ENCODE measurements at places on chromosomes 11 and 22.

- DNase-seq: no peak
These were observed 127.6 kb upstream of the BMAL1 start for GRCh38 chr11:13149991-13150390.

DNA sequence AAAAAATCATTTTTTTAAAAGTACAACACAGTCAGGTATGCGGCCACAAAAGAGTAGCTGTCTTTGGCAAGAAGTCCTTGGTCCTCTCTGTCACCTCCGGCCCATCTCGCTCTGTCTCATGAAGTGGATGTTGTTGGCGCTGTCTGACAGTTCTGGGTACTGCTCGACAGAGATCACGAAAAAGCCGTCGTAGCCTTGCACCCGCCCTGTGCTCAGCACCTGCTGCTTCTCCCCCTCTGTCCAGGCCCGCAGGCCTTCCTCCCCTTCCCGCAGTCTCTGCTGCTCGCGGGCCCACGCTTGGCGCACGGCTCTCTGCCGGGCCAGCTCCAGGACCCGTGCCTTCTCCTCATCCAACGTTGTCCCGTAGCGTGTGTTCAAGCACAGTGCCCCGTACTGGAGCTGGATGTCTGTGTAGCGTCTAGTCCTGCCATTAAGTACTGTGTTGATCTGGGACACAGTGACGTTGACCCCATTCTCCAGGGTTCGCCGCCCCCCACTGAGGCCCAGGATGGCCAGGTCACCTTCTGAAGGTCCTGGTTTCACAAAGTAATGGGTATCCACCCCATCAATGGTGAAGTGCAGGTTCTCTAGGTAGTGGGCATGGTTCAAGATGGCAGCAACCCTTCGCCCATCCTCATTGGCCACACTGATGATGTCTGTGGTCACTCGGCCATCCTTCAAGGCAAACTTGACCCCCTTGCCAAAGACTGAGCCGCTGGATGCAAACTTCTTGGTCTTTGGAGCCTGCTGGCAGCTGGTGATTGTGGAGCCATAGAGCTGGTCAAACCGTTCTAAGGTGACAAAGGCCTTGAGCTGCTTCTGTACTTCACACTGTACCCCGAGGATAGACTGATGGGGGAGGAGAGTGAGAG is 83.5 kb upstream of the NARS2 start:
- DNase-seq: no peak

DNA sequence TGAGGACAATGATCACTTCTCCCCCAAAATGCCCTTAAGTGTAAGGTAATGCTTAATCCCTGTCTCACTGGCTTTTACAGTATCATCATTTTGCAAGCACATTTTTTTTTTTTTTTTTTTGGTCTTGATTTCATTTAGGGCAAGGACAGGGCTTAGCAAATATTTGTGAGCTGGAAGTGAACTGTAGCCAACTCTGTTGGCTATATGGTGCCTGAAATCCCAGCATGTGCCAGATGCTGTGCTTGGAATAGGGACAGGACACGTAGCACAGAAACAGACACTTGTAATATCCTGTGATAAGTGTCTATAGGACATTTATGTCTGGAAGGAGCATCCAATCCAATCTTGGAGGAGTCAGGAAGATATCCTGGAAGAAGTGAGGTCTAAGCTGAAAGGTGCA is 198.3 kb downstream of the NAV2 start:
- no peak for DNase-seq

DNA sequence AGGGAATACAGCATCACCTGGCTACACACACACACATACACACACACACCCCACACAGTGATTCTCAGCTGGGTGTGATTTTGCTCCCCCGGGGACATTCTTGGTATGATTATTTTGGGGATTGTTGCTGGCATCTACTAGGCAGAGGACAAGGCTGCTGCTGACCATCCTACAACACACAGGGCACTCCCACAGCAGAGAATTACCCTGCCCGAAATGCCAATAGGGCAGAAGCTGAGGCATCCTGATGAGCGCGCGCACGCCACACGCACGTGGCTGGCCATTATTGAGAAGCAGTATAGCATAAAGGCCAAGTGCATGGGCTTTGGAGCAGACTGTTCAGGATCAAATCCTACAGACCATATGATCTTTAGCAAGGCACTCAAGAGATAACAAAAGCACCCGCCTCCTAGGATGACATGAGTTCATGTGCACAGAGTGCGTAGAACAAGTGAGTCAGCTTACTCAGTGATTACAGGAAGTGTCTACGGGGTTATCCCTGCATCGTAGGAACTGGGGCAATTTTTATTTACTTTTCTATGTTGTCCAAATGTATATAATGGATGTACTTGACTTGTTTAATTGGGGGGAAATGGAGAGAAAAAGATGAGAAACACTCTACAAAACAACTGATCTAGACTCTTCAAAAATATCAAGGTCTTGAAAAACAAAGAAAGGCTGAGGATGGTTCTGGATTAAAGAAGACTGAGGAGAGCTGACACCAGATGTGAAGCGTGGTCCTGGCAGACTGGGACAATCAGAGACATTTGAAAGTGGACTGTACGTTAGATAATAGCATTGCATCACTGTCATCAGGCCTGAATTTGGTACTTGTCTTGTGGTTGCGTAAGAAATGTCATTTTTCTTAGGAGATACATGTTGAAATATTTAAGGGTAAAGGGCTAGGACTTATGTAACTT is 7.2 kb upstream of the EHD1 start:
- DNase-seq: no peak

DNA sequence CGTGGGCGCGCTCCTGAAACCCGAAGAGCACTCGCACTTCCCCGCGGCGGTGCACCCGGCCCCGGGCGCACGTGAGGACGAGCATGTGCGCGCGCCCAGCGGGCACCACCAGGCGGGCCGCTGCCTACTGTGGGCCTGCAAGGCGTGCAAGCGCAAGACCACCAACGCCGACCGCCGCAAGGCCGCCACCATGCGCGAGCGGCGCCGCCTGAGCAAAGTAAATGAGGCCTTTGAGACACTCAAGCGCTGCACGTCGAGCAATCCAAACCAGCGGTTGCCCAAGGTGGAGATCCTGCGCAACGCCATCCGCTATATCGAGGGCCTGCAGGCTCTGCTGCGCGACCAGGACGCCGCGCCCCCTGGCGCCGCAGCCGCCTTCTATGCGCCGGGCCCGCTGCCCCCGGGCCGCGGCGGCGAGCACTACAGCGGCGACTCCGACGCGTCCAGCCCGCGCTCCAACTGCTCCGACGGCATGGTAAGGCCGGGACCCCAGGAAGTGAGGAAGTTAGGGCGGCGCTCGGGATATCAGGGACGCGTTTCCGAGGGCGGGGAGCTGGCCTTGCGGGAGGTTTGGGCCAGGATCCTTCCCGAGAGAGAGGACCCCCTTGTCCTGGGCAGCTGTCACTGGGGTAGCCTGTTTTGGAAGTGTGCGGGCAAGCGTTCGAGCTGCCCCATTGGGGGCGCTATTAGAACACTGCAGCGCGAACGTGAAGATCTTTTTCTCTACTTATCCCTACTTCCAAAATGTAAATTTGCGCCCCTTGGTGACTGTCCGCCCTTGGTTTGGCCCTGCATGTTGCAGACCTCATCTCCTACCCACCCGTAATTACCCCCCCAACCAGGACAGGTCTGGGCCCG is 796 bp downstream of the MYOD1 start:
- DNase-seq: no peak

- no peak for DNase-seq
These were observed at the start of gene SLC15A3 for GRCh38 chr11:60951904-60952741. Gene SLC15A3, minus strand, starts transcription at chr11:60952176. Its CDS starts 625 bp downstream, at chr11:60951551.

DNA sequence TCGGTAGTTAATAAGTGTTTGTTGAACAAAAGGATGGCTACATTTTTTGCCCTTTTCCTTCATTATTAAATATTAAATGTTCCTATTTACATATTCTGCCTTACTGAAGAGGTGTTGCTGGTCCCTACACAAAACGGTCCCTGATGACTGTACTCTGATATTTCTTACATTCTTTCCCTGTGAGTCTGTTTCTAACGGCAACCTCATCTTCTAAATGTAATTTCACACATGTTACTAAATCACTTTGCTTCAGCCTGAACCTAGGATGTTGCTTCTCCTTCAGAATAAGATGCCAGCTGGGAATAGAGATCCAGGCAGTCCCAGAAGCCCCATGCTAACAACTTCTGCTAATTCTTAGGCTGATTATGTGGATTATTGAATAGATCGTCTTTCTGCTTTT is 50.3 kb downstream of the SPON1 start:
- DNase-seq: no peak

DNA sequence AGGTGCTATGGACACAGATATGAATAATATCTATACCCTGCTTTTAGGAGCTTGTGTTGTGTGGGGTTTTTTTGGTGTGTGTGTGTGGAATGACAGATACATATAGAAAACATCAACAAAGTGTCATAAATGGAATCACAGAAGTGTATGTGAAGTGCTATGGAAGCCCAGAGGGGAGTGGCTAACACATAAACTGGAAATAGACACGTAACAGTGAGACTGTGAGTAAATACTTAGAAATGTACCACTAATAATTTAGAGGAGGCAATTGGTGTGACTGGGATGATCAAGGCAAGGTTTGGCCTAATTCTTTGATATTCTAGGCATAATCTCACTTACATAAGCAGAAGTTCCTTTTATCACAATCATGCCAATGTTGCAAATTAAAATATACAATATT is 169.3 kb upstream of the TENM4 start:
- DNase-seq: no peak

DNA sequence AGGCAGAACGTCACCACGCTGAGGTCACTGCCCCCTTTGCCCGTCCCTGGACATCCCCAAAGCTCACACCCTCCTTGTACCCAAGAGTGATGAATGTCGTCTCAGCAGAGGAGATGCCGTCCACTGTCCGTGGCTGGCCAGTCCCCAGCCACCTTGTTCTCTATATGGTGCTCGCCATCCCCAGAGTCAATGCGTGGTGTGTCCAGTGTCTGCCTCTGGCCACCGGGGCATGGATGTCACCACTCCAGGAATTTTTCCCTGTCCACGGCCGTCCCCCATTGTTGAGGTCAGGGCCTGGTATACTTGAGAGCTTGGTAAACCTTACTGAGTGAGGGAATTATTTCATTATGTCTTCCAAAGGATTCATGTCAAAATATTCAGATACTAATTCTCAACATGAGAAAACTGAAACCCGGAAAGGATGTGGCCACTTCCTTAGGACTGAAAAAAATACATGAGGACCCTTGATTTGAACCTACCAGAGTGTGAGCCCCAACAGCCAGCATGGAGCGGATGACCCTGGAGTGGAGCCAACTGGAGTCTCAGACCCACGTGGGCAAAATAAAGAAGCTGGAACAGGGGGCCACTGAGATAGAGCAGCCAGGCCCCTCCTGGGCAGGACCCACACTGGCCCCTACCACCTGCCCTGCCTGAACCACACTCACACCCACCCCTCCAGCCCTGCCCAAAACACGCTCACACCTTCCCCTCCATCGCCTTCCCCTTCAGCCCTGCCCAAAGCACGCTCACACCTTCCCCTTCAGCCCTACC is 376.4 kb downstream of the BRD1 start:
- no peak for DNase-seq

- no peak for DNase-seq
These were observed 33.3 kb downstream of the ELF5 start for GRCh38 chr11:34480314-34480713.

DNA sequence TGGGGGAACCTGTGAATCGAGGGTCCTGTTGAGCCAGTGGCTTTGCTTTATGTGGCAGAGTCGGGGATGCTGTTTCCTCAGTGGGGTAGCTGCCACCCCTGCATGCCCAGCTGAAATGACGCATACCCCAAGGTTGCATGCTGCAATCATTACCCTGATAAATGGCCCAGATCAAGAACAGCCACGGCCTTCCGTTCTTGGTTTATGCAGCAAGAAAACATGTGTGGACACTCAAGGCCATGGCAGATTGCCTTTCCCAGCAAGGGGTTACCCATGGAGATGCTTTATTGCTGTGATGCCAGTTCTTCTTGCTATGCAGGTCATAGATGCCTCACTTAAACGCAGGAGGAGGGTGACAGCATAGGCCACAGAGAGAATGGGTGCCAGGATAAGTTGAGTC is 14.3 kb upstream of the SREBF2 start:
- no peak for DNase-seq

DNA sequence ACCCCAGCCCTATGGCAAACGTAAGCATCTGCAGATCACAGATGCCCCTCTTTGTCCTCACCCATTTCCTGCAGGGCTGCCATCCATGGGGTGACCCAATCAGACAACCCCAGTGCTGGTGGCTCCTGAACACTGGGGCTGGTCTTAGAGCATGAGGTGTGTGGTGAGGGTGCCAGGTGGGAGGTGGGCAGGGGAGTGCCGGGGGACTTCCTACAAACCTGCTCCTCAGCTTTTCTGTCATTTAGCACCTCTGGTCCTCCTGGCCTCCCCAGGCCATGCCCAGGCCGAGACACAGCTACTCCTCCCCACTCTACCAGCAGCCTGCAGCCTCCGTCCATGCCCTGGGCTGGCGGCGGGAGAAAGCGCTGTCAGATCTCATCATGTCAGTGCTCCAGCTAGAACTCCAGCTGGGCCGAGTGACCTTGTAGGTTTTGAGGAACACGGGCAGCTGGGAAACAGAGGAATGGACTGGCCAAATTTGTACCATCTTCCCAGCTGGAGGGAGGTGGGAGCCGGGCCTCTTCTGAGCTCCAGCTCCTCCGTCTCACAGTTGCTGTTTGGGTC is 157.7 kb upstream of the NECTIN1 start:
- DNase-seq: no peak

GRCh38 chr11:20116825-20117224 is 43.5 kb downstream of the DBX1 start:
- DNase-seq: no peak

GRCh38 chr11:35003658-35004057 is 87.2 kb downstream of the PDHX start:
- DNase-seq: no peak

DNA sequence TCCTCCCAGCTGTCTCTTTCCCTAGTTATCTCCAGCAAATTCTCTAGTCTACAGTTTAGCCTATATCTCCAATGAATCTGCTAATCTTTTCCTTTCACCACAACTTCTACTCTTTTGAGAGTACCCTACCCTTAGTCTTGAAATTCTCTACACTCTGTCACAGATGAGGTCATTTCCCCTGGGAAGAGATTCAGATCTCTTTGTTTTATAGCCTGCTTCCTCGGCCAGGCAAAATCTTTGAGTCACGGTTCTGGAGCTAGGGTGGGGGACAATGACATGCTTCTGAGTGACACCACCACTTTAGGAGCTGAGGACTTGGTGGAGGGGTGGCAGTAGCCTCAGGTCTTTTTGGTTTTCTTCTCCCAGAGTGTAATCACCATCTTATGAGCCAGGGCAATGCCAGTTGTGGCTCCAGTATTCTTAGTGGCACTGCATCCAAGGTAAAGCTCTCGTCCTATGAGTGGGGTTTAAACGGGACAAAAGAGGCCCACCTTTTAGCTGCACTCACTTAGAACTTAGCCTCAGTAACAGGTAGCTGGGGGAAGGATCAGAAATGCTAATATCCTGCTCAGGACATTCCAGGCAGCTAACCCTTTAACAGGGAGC is 98.5 kb upstream of the RRM1 start:
- peak; percentile 35 for DNase-seq

GRCh38 chr11:116148645-116149044 is 624.1 kb downstream of the BUD13 start:
- DNase-seq: no peak

- no peak for DNase-seq
These were observed 94.1 kb upstream of the ANO1 start for GRCh38 chr11:69983897-69984438.

- no peak for DNase-seq
These were observed 311.3 kb downstream of the C11orf87 start for GRCh38 chr11:109733245-109733644.

- DNase-seq: no peak
These were observed 51.6 kb downstream of the MS4A13 start for GRCh38 chr11:60566776-60567175.

- peak; percentile 68 for DNase-seq
These were observed 15.2 kb downstream of the BCL9L start for GRCh38 chr11:118910309-118911112.

Data from BJ (cell line).